ENCODE measurements at places on chromosomes 16 and 17.

DNA sequence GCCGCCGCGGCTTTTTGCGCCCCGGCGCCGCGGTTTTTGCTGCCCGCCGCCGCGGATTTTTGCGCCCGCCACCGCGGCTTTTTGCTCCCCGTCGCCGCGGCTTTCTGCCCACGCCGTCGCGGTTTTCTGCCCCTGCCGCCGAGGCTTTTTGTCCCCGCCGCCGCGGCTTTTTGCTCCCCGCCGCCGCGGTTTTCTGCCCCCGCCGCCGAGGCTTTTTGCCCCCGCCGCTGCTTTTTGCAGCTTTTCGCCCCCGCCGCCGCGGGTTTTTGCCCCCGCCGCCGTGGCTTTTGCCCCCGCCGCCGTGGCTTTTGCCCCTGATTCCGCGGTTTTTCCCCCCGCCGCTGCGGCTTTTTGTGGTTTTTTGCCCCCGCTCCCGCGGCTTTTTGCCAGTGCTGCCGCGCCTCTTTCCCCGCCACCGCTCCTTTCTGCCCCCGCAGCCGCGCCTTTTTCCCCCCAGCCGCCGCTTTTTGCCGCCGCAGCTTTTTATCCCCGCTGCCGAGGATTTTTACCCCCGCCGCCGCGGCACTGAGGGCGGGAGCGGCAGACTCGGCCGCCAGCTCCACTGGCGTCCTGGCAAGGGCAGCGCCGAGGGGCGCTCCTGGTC, 518.6 kb upstream of the WSB1 start:
- no peak for DNase-seq

GRCh38 chr16:86768999-86769398, 190.7 kb downstream of the FOXL1 start:
- no peak for DNase-seq

DNA sequence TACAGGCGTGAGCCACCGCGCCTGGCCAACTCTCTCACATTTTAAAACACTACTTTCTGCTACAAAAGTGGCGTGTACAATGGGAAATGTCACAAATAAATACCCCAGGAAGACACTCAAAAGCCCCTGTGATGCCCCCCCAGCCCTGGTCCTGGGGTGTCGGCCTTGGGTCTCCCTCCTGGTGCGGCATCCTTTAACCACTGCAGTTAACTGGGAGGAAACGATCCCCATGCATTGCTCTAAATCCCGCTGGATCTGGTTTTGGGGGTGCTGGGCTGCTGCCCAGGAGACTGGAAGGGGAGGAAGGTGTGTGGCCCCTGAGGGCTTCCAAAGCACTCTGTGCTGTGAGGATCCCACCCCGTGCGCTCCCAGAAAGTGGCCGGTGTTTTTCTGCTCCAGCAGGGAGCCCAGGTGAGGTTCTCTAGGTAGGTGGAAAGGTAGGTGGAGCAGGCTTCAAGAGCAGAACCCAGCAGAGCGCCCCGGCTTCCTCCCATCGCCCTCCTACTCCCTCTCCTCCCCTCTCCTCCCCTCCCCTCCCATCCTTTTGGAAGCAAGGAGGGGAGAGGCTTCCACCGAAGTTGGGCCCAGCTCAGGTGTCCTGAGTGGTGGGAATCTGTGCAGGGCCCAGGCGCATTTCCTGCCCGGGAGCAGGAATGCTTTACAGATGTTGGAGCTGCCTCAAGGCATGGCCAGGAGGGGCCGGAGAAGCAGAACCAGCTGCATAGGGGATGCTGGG, 363.3 kb downstream of the SEC14L1 start:
- DNase-seq = no peak

DNA sequence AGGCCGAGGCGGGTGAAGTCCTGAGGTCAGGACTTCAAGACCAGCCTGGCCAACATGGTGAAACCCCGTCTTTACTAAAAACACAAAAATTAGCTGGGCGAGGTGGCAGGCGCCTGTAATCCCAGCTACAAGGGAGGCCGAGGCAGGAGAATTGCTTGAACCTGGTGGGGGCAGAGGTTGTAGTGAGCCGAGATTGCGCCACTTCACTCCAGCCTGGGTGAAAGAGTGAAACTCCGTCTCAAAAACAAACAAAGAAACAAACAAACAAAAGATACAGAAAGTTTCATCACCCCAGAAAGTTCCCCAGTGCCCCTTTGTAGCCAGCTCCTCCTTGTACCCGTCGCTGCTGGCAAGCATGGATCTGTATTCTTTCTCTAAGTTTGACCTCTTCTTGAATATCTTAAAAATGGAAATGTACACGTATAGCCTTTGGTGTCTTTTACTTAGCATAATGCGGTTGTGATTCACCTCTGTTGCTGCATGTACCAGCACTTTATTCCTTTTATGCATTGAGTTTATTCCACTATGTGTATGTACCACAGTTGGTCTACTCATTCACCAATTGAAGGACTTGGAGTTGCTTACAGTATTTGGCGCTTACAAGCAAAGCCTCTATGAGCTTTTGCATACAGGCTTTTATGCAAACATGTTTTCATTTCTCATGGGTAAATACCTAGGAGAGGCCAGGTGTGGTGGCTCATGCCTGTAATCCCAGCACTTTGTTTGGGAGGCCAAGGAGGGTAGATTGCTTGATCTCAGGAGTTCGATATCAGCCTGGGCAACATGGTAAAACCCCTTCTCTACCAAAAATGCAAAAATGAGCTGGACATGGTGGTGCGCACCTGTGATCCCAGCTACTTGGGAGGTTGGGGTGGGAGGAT, 87.5 kb upstream of the CLEC18A start:
- no peak for DNase-seq

DNA sequence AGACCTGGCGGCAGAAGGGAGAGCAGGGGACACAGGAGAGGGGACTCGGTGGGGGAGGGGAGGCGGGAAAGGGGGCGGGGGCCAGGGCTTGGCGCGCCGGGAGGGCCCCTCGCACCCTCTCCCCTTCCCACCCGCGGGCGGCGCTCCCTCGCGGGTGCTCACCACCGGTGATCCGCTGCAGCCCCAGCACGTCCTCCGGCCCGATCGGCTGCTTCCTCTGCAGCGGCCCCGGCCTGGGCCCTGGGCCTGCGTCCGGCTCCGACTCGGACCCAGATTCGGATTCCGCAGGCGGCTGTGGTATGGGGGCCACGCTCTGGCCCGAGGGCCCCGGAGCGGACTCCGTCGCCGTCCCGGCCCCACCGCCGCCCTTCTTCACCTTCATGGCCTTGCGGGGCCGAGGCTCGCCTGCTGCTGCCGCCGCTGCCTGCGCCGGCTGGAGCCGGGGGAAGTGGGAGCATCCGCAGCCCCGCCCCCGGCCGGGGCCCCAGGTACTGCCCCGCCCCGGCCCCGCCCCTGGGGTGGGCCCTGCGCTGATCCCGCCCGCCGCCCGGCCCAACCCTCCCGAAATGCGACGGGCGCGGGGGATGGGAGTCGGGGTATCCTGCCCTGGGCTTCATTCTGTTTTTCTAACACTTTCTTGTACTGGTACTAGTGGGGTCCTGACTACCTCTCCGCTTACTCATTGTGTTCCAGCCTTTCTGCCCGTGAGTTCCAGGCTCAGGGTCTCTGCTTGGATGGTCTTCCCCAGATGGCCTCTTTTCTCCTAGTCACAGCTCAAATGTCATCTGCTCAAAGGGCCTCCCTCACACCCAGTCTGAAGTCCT, at the start of gene UNC119:
Gene UNC119, minus strand, starts transcription at position 449 of the 824 bp plus-strand sequence. Its CDS starts 67 bp downstream, at position 382.
- peak; percentile 54 for DNase-seq

GRCh38 chr17:9226794-9227135, 205.5 kb downstream of the NTN1 start:
- no peak for DNase-seq

DNA sequence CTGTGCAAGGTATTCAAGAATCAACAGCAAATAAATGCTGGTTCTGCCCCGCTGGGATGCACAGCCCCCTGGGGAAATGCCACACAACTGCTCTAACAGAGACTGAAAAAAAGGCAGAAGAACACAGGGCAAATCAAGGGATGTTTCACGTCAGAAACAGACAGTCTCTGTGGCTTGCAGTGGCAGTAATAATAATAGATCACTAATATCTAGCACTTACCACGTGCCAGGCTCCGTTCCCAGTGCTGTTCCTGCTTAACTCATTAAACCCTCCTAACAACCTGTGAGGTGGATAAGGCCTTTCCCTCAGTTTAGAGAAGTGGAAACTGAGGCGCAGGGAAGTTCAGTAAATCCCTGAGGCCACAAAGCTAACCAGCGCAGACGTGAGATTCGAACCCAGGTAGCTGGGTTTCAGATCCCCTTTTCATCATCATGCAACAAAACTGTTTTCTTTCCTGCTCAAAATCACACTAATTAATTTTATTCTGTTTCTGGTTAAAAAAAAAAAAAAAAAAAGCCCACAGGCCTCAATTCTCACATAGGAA, 36.7 kb downstream of the ARHGAP17 start:
- DNase-seq = no peak

- no peak for DNase-seq
These were observed 26.6 kb downstream of the MOSMO start for GRCh38 chr16:22034503-22034902.

- DNase-seq = no peak
These were observed 17.6 kb upstream of the CDH13 start for GRCh38 chr16:82609140-82609539.

DNA sequence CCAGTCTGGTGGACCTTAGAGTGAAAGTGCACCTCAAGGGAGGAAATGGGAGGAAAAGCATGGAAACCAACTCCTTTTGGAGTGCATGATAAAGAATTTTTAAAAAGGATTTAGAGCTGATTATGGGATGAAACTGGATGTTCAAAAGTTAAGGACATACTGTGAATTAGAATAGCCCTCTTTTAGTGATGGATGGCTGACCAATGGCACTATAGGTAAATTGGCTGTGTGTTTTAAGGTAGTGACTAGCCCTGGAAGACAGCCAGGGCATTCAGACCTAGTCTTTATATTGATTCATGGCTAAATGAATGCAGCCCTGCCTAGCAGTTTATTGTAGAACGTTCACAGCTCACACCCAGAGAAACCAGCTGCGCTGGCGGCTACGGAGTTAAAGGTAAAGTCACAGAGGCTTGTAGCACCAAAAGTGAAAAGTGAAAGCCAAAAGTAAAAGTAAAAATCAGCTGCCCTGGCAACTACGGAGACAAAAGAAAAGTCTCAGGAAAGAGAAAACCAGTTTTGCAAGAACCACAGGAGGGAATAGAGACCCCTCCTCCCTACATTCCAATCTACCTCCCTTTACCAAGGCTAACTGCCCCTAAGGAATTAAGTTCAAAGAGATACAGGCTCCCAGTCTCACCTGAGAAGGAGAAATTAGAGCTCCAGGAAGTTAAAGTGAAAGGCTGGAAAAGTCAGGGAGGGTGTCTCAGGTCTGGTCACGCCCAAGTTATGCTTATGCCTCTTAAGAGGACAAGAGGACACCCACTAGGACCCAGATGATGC, 21.8 kb downstream of the ACSM1 start:
- DNase-seq = no peak

GRCh38 chr17:49217651-49218413, 7.3 kb downstream of the ABI3 start:
- DNase-seq = peak; percentile 17

- DNase-seq = peak; percentile 44
These were observed 2.5 kb upstream of the RAB11FIP4 start for GRCh38 chr17:31388770-31389656.

- no peak for DNase-seq
These were observed 1.0 kb downstream of the CPPED1 start for GRCh38 chr16:12802661-12803060.

DNA sequence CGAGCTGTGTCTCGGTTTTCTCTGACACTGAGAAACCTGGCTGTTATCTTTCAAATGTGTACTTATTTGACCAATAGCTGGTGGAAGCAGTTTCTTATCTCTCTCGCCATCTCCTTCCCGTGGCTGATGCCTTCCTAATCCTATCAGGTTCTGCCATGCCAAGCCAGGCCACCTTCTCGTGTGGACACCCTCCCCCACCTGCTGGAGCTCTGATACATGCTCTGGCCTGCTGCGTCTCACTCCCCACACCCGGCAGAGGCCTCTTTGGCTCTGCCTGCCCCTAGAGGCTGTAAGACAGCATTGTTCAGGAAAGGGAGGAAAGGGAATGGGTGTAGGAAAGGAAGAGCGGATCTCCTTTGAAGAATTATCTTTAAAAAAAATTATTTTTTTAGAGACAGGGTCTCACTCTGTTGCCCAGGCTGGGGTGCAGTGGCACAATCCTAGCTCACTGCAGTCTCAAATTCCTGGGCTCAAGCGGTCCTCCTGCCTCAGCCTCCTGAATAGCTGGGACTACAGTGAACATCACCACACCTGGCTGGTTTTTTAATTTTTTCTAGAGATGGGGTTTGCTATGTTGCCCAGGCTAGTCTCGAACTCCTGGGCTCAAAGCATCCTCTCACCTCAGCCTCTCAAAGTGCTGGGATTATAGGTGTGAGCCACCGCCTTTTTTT, 7.5 kb upstream of the ARMC5 start:
- no peak for DNase-seq

DNA sequence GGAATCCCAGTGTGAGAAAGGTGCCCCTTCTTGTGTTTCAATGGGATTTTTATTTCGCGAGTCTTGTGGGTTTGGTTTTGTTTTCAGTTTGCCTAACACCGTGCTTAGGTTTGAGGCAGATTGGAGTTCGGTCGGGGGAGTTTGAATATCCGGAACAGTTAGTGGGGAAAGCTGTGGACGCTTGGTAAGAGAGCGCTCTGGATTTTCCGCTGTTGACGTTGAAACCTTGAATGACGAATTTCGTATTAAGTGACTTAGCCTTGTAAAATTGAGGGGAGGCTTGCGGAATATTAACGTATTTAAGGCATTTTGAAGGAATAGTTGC, 567 bp downstream of the UBB start:
- no peak for DNase-seq

- DNase-seq = no peak
These were observed 16.8 kb upstream of the TRPV2 start for GRCh38 chr17:16398270-16399267.

DNA sequence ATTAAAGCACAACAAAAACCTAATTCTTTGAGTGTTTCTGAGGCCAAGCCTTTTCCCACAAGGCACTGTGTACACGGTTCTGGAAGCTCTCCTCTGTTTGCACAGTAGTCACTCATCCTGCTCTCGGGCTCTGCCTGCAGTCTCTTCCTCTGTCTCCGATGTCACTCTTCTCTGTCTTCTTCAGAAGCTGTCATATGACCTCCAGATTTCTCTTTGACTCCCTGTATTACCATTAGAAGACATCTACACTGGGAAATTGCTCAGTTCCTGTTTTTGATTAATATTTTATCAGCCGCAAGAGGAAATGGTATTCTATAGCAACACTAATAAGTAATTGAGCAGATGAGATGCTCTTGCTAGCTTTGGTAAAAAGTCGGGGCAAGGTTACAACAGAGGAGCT, 422.9 kb downstream of the WWOX start:
- no peak for DNase-seq

DNA sequence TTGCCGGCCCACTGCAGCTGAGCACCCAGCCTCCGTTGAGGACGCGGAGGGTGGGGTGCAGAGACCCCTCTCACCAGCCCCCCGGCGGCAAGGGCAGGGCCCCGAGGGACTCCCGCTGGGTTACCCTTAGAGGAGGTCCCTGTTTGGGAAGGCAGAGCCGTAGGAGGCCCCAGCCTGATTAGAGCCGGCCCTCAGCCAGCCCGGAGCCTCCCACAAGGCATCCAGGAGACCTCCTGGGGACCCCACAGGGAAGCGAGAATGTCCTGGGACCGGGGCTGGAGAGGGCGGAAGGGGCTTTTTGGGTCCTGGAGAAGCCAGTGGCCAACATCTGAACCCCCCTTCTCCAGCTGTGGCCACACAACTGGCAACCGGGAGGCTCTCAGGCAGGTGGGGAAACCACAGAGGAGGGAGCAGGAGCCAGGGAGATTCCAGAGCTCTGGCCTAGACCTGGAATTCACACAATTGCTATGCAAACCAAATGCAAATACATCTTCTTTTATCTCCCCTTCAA, 21.7 kb upstream of the SP6 start:
- no peak for DNase-seq

Data from hippocampal formation (tissue), 2 donors.